ENCODE measurements at places on chromosomes 11 and 22. TPM values are rescaled to one million over a fixed set of nuclear protein-coding genes. Genes with fewer than 3 reads are reported as not detected.

GRCh38 chr11:88051396-88051795 is 123.8 kb downstream of the RAB38 start:
- DNase-seq = no peak

DYNC2H1 gene
- total RNA-seq = 35.4 TPM

PGA5 gene
- total RNA-seq = not detected

- no peak for DNase-seq
Observed at GRCh38 chr11:6657346-6657745, 1.7 kb upstream of the DCHS1 start.

GRCh38 chr11:78196661-78197091 is 8.0 kb downstream of the USP35 start:
- peak; percentile 47 for DNase-seq

OR52I1 gene
- total RNA-seq = 0.13 TPM

ADM2 gene
- 0.09 TPM for total RNA-seq

DNA sequence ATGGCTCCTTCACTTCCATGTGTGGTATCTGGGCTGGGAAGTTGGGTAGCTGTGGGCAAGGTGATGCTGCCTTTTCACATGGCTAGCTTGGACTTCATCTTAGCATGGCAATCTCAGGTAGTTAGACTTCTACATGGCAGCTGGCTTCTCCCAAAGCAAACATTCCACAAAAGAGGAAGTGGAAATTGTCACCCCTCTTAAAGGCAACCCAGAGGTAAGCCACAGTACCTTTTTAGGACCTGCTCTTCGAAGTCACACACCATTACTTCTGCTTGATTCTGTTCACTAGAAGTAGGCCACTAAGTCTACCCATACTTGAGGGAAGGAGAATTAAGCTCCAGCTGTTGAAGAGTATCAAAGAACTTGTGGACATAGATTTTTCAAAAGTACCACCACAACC is 25.9 kb downstream of the TUG1 start:
- DNase-seq = no peak

- peak; percentile 74 for DNase-seq
Observed at GRCh38 chr11:3169255-3170043, 4.3 kb upstream of the OSBPL5 start.

DNA sequence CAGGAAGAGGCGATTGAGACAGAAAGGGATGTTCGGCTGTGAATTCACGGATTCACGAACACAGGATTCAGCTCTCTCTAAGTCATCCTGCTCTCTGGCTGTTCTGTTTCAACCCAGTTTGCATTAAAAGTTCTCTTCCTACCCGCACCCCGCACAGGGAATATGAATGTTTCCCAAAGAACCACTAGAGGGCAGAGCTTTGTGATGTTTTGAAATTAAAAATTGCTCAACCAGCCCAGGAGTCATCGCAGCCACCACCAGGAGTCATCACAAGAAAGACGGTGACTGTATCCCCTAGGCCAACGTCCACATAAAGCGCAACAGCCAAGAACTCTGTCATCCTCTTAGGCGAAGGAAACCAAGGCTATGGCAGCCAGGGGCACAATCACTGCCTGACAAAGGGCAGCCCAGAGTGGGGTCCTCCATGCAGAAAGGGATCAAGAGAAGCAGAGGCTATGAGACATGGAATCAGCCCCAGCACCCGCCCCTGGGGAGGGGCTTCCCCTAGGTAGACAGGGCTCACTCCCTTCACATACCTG is 122.4 kb downstream of the WT1 start:
- DNase-seq = no peak

- no peak for DNase-seq
Observed at GRCh38 chr11:843086-843734, 558 bp downstream of the TSPAN4 start.

OR8G1 gene
- total RNA-seq = not detected

DNA sequence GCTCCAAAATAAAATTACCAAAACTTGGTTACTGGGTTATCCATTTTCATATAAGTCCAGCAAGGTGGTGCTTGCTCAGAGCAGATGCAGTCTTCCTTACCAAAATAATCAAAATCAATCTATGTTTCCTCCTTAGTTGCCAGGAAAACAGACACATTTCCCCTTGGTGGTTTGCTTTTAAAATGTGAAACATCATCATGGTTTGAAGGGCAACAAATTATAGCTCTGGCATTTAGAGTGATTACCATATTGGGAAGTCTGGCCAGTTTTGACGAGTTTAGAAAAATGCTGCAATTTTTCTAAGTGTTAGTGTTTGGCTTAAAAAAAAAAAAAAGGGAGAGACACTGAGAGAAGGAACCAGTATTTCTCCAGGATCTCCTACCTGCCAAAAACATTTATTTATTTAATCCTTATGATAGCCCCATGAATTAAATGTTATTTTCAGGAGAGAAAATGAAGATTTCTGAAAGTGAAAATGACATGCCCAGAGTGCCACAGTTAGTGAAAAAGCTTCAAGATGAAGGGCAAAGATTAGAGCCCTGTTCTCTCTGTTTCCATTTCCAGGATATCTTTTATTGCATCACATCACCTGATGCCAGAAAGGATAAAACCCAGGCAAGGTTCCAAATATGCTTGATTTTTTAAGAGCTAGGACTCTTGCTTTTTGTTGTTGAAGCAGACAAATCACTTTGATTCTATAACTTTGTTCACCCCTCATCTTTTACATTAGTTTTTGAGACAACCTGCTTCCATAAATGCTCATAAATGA is 29.6 kb upstream of the TBCEL start:
- no peak for DNase-seq

- DNase-seq = no peak
Observed at GRCh38 chr11:70739091-70739490, 340.8 kb downstream of the CTTN start.

- peak; percentile 40 for DNase-seq
Observed at GRCh38 chr11:8100158-8100557, 19.1 kb downstream of the TUB start.

DNA sequence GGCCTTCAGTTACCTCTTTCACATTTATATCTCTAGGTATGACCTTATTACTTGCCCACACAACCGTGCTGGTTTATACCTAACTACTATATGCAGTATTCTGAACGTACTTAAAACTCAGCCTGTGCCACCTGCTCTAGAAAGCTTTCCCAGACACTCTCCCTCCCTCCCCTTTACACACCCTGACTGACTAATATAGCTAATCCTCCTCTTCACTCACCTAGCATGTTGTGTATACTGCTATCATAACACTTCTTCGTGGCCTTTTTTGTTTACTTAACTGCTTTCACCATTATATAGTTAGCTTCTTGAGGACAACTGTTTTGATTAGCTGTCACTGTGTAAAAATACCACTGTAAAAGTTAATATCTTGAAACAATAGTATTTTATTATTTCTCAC is 23.5 kb downstream of the RNF214 start:
- DNase-seq = no peak

DNA sequence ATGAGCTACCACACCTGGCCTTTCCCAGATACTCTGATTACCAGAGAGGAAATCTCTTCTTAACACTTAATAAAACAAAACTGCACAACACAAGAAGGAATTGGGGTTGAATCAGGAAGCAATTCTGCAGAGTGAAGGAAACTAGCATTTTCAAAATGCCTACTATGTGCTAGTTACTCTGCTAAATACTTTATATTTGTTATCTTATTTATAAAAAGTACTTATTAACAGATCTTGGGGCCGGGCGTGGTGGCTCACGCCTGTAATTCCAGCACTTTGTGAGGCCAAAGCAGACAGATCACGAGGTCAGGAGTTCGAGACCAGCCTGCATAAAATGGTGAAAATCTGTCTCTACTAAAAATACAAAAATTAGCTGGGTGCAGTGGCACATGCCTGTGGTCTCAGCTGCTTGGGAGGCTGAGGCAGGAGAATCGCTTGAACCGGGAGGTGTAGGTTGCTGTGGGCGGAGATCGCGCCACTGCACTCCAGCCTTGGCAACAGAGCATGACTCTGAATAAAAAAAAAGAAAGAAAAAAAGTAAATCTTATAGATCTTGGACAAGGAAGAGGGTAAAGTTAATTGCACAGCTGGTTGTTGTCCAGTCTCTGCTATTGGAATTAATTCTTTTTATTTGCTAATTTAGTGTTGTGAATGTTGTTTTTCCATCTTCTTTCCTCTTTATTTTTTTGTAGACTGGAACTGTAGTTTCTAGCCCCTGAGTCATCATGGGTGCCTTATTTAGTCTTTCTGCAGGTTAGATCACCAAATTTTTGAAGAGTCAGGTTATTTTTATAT is 22.1 kb downstream of the TMEM135 start:
- DNase-seq = no peak

MMP1 gene
- 0.22 TPM for total RNA-seq
